ENCODE measurements at places on chromosomes 1 and 21.
A peak's percentile ranks its signal among the peaks of the same experiment; 100 is the strongest.

- DNase-seq, result no peak
Measured at GRCh38 chr1:95287825-95288224, 53.8 kb downstream of the RWDD3 start.

DNA sequence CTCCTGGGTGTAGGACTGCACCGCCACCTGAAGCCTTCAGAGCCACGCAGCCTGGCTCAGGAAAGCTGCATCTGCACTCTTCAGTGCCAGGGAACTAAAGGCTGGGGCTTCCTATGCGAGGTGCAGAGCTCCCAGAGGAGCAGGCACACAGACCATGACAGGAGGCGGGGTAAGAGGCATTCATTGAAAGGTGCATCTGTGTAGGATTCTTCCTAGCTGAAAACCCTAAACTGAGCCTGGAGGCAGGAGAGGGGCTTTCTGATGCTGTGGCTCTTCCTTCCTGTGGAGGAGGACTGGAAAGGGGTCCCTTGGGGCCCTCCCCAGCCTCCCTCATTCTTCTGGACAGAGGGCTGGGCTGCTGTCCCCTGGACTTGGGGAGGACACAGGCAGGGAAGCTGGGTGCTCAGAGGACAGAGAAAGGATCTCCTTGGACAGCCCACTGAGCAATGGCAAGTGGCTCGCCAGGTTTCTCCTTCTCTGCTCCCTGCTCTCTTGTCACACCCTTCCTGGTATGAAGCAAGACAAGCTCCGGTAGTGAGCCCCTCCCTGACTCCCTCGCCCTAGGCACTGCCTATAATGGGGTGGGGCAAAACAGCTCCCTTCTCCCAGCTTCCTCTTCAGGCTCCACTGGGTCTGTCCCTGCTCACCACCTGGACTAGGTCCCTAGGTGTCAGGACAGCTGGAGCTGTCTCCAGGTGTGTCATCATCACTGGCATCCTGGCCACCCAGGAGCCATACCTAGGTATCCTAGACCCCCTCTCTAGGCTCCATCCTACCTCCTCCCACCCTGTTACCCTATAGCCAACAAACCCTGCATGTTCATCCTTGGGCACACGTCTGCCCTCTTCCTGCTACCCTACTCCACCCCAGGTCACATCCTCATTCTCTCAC is 20.0 kb downstream of the S100A6 start:
- DNase-seq, result no peak

- no peak for DNase-seq
Measured at GRCh38 chr1:34292472-34292871, 115.8 kb downstream of the C1orf94 start.

- DNase-seq, result peak; percentile 13
Measured at GRCh38 chr1:48776393-48777218, at the start of gene BEND5. Gene BEND5 (minus strand): TSS chr1:48776891. CDS start chr1:48776831, 60 bp downstream.

DNA sequence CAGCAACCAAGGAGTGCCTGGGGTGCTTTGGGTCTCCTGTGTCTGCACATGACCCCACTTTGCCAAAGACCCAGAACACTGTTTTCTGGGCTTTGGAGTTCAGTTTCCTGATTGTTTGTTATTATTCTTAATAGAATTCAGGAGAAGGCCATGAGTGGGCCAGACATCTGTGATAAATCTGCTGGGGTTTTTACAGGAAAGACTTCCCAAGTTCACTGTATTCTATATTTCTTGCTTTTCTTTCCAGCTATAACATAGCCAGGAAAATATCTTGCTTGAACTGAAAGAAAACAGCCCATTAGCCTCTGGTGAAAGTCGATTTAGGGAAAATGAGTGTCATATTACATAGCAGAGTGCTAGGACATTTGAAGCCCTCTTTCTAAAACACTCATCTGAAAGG is 345.1 kb upstream of the USP24 start:
- DNase-seq, result no peak

DNA sequence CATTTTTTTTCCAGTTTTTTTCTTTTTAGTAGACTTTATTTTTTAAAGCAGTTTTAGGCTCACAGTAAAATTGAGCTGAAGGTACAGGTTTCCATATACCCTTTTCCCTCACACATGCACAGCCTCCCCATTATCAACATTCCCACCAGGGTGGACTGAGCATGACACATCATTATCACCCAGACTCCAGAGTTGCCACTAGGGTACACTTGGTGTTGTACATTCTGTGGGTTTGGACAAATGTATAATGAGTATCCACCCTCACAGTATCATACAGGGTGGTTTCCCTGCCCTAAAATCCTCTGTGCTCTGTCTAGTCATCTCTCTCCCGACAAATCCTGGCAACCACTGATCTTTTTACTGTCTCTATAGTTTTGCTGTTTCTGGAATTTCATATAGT is 3.0 kb upstream of the AIM2 start:
- no peak for DNase-seq

DNA sequence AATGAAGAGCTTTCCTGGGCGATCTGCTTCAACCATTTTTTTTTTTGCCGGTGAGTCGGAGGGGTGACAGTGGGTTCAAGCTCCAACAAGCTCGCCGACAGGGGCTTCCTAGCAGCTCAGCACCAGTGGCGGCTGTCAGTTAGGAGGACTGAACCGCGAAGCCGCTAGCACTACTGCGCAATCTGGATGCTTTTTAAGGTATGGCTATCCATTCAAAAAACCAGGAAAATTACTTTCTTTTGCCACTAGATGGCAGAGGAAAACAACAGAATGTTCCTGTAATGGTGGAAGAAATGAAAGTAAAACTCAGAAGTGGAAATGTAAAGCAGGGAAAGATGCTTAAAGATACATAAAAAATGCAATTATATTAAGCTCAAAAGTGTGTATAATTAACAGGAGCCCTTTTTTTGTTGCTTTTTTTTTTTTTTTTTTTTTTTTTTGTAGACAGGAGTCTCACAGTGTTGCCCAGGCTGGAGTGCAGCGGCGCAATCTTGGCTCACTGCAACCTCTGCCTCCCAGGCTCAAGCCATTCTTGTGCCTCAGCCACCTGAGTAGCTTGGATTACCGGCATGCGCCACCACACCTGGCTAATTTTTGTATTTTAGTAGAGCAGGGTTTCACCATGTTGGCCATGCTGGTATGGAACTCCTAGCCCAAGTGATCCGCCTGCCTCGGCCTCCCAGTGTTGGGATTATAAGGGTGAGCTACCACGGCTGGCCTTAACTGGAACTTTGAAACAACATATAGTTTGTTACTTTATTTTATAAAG is 8.5 kb downstream of the KYAT3 start:
- DNase-seq, result no peak

GRCh38 chr1:93324486-93325464 is 20.9 kb upstream of the DR1 start:
- no peak for DNase-seq

DNA sequence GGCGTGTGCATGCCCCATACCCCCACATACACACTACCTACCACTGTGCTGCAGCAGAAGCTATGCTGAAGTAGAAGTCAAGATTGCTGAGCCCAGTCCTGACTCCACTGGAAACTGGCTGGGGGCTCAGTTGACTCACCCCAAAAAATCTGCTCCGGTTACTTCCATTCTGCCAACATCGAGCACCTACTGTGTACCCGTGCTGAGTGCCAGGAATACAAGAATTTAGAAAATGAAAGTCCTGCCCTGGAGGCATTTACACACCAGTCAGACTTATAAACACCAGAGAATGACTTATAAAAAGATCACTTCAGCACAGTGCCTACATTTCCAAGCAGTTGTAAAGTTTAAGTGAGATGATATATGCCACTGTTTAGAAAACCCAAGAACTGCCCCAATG is 99.1 kb downstream of the NMNAT2 start:
- DNase-seq, result no peak

DNA sequence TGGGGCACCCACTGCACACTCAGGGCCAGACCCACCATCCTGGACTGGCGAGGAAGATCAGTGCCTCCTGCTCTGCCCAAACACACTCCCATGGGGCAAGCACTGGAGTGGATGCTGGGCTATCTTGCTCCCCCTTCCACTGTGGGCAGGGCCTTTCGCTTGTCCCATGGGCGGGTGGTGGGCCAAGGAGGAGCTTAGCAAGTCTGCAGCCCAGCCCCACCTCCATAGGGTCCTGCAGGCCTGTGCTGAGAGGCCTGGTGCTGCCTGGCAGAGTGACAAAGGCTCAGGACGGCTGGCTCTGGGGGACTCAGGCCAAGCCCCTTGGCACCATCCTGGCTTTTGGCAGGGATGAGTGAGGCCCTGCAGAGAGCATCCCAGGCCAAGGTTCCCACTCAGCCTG is 89.4 kb downstream of the PTPRU start:
- no peak for DNase-seq
